ENCODE measurements at places on chromosomes 2 and 18.
A peak's percentile ranks its signal among the peaks of the same experiment; 100 is the strongest.

DNA sequence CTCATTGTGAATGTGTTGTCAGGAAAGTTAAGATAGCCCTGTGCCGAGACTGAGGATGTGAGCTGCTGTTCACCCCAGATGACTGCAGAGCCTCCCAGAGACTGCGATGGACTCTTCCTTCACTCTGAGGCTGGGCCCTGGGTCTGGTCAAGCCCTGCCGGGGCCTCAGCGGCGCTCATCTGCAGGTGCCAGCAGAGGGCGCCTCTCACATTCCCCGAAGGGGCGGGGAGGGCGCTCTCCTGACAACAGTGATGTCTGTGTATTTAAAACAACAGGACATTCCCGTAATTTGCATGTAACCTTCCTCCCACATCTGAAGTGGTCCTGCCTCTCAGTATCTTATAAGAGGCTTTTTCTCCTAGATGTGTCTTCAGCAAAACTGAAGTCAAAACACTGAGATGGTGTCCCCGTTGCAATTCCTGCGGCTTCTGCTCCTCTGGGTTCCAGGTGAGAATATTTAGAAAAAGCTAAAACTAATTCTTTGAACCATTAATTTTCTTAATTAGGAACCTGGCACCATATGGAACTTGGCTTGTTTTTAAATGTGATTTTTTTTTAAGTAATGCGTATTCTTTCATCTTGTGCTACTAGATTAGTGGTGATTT lies 1377.9 kb downstream of the RPIA start:
- no peak for DNase-seq

GRCh38 chr2:38079116-38080052 lies 3.4 kb upstream of the CYP1B1 start:
- no peak for DNase-seq

DNA sequence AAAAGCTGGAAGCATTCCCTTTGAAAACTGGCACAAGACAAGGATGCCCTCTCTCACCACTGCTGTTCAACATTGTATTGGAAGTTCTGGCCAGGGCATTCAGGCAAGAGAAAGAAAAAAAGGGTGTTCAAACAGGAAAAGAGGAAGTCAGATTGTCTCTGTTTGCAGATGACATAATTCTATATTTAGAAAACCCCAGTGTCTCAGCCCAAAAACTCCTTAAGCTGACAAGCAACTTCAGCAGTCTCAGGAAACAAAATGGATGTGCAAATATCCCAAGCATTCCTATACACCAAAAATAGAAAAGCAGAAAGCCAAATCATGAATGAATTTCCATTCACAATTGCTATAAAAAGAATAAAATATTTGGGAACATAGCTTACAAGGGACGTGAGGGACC lies 11.1 kb downstream of the SLC8A1 start:
- no peak for DNase-seq

DNA sequence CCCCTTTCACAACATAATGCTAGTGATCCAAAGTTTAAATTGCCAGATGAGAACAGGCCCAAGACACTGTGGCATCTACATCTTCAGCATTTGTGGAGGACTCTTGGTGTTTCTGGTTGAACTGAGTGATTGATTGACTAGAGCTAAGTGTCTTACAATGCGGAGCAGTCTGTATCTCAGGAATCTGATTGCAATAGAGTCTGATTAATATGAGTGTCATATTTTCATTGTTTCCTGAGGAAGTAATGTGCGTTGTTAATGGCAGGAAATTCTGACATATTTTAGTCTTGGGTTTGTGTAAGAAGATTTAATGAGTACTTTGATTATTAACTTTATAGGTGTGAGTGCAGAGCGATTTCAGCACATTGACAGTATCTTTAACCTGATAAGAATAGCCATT lies 82.0 kb upstream of the PROKR1 start:
- no peak for DNase-seq

DNA sequence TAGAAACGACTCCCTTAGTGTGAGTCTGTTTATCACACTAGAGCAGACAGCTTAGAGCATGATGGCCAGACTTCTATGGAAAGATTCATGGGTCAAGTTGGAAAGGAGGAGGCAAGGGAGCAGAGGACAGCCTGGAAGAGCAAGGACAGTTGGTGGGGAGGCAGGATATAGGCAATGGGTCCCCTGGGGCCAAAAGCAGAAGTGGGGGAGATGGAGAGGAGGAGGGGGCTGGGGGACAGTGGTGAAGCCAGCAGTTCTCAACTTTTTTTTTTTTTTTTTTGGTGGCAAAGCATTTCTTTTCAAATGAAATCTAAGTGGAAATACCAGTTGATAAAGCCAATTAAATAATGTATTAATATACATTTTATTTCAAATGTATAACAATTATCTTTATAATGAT lies 197.9 kb downstream of the HRH4 start:
- no peak for DNase-seq

- DNase-seq, result no peak
Measured at GRCh38 chr2:178767094-178768060, 39.8 kb downstream of the TTN start.

- no peak for DNase-seq
Measured at GRCh38 chr2:85033388-85033787, 62.4 kb downstream of the KCMF1 start.

- no peak for DNase-seq
Measured at GRCh38 chr2:98715812-98716451, 15.0 kb downstream of the MGAT4A start.

DNA sequence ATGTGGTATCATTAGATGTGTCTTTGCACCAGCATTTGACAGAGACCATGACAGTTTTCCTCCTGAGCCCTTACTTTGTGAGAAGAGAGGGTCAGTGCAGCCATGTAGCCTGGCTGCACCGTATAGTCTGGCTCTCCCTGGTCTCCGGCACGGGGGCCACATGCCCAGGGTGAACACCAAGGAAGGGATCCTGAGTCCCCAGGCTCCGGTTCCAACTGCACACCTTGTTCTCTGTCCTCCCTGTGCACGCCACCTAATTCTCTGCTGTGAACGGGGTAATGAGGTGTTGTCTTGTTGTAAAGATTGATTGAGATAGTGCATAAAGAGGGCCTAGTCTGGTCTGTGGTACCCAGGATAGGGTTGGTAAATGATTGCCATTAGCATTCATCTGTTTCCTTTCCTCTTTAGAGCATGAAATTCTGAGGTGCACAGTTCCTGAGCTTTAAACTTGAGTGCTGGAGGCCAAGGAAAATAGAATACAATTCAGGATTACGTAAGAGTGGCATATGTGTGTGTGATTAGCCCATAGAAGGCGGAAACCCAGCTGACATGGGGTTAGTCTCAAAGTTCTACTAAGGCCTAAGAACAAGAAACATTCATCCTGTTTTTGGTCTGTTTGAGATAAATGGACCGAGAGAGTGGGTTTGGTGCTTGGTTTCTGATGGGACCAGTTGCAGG lies 55.5 kb downstream of the NCK2 start:
- no peak for DNase-seq

GRCh38 chr18:36436387-36436786 lies 138.9 kb downstream of the FHOD3 start:
- DNase-seq, result no peak

DNA sequence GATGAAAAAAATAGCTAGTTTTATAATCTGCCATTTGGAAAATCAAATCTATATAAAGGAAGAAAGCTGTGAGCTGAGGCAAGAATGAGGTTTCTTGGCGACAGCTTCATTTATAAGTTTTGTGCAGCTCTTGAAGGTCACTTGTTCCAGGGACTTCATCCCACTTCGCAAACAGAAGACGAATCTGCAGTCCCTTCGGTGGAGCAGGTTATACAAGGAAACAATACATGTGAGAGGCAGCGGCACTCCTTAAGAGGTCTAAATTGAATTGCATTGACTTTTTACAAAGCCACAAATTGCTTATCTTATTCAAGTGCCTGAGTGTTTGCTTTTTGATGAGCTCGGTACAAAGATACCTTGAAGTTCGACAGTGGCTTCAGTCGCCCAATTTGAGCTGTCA lies 72.2 kb downstream of the C1QL2 start:
- DNase-seq, result no peak

- DNase-seq, result no peak
Measured at GRCh38 chr2:134718023-134718816, 580 bp downstream of the TMEM163 start.

DNA sequence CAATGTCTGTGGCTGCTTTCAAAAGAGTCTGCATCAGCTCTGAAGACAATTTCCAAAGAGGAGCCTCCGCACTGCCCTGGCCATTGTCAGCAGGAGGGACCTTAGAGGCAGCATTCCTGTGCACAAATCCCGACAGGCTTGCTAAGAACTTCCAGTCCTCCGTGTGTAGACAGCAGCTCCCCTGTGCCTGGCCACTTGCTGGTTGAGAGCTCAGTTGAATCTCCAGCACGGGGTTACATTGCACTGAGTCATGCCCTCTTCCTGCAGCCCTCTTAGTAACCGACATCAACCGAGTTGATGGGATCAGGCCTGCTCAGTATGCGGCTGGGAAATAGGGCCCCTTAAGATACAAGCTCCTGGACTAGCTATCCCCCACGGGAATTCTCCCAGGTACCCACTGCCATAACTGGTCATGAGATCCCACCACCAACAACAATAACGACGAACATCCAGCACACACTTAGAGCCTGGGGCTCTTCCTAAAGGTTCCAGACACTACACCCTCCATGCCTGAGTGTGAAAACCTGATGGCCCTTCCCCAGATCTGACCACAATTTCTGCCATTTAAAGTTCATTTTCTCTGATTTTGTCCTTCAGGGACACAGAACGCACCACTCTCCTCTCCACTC lies 12.0 kb downstream of the ATP6V1B1 start:
- no peak for DNase-seq

DNA sequence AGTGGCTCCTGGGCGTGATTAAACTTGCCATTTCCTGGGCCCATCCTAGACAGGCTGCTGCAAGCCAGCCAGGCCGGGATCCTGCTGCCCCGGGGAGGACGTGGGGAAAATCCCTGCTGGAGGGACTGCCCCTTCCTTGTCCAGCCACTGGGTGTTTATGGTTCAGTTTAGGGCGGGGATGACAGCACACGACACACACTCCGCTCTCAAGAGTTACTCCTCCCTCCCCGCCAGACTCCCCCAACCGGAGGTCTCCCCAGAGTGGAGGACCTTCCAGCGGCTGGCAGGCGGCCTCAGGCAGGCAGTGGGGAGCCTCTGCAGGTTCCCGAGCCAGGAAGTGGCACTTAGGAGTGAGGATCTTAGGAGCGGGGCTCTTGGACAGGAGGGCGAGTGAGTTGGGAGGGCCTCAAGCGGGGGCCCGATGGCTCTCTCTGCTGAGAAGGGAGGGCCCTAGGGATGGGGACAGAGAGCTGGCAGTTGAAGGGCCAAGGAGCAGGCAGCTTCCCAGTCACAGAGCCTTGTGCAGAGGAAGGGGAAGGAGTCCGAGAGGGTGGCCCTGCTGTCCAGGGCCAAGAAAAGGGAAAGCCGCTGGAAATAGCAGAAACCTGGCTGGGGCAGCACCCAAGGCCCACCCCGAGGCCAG lies 5.7 kb upstream of the GPR35 start:
- no peak for DNase-seq

GRCh38 chr18:46431522-46432171 lies 225.4 kb downstream of the LOXHD1 start:
- DNase-seq, result no peak

GRCh38 chr2:112065966-112066365 lies 10.9 kb downstream of the TMEM87B start:
- no peak for DNase-seq

- no peak for DNase-seq
Measured at GRCh38 chr2:113780472-113780871, 24.0 kb upstream of the SLC35F5 start.

DNA sequence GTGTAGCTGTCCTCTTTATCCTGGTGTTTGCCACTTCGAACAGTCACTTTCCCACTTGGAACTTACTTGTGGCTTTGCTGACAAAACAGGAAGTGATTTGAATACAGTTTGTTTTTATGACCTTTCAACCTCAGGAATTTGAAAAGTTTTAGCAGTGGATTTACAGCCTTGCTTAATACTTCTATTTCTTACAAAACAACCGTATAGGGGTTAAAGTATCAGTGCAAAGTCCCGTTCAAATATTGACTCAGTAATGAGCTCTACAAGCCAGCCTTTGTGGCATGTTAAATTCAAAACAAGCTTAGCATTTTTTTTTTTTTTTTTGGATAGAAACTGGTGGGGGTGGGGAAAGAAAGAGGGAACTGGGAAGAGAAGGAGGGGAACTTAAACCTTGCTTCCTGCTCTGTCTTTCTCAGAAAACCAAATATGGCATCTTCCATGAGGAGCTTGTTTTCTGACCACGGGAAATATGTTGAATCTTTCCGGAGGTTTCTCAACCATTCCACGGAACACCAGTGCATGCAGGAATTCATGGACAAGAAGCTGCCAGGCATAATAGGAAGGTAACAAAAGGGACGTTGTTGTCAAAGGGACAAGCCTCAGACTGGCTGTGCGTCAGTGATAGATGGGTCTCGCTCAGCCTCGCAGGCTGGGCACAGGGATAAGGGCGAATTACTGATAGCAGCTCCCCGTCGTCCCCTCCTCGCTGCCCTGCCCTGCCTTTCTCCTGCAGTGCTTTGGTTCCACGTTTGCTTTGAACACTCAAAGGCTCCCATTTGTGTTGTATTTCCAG lies at the start of gene HNMT:
HNMT (plus strand) TSS at position 408 of the 793 bp plus-strand sequence; CDS start at position 427, 19 bp downstream.
- DNase-seq, result peak; percentile 57

- DNase-seq, result no peak
Measured at GRCh38 chr2:207791579-207792243, 22.0 kb upstream of the FZD5 start.

GRCh38 chr2:177445200-177445599 lies 52.6 kb downstream of the AGPS start:
- DNase-seq, result no peak

DNA sequence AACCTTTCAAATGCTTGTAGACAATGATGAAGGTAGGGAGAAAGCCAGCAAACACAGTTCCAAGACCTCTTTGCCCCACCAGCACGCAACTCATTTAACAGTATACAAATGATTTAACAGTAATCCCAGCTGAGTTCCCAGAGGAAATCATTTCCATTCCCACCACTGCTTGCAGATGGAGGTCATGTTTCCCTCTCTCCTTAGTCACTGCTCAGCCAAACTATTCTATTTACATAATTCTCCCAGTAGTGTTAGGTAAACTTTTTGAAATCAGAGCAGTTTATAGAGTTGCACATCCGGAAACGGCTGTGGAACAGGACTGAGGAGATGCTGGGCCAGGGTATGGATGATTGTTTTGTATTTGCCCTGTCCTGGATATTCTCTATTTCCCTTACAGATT lies 328.5 kb downstream of the FIGN start:
- DNase-seq, result no peak

GRCh38 chr2:240987588-240987987 lies 10.8 kb upstream of the SNED1 start:
- DNase-seq, result no peak

- no peak for DNase-seq
Measured at GRCh38 chr2:11473659-11474433, 7.9 kb upstream of the E2F6 start.

DNA sequence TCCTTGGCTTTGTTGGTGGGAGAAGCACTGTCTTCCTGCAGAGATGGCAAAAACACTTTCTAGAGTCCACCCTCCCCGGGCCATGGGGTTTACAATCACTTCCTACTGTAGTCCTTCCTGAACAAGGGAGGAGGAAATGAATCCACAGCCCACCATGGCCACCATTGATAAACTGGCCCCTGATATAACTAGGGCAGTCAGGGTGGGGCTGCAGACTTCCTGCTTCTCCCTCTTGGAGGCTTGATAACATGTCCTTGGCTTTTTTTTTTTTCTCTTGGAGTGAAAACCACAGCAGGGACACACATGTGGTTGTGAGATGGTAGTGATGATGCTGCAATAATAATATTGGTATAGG lies 437.8 kb downstream of the ZNF521 start:
- DNase-seq, result no peak

GRCh38 chr18:78876868-78877267 lies 102.8 kb upstream of the SALL3 start:
- no peak for DNase-seq

- DNase-seq, result no peak
Measured at GRCh38 chr2:45153121-45153520, 143.9 kb upstream of the SIX2 start.

GRCh38 chr2:112151701-112152440 lies 13.7 kb downstream of the FBLN7 start:
- DNase-seq, result no peak
